ENCODE measurements at places on chromosomes 7 and 10.
A peak's percentile ranks its signal among the peaks of the same experiment; 100 is the strongest.

GRCh38 chr10:100913470-100913865 is 705 bp downstream of the SLF2 start:
- peak; percentile 10 for DNase-seq

GRCh38 chr10:124301736-124302135 is 117.0 kb downstream of the OAT start:
- no peak for DNase-seq

- peak; percentile 33 for DNase-seq
These were observed 3.2 kb upstream of the ZNF775 start for GRCh38 chr7:150375662-150376521.

GRCh38 chr10:6148251-6148701 is 54.5 kb upstream of the PFKFB3 start:
- DNase-seq, result peak; percentile 40

GRCh38 chr7:143896667-143897066 is 5.3 kb downstream of the TCAF1 start:
- DNase-seq, result no peak

GRCh38 chr7:142334236-142334635 is 76.4 kb upstream of the PRSS58 start:
- DNase-seq, result no peak

GRCh38 chr10:5040010-5040673 is 36.5 kb upstream of the AKR1C2 start:
- DNase-seq, result no peak

DNA sequence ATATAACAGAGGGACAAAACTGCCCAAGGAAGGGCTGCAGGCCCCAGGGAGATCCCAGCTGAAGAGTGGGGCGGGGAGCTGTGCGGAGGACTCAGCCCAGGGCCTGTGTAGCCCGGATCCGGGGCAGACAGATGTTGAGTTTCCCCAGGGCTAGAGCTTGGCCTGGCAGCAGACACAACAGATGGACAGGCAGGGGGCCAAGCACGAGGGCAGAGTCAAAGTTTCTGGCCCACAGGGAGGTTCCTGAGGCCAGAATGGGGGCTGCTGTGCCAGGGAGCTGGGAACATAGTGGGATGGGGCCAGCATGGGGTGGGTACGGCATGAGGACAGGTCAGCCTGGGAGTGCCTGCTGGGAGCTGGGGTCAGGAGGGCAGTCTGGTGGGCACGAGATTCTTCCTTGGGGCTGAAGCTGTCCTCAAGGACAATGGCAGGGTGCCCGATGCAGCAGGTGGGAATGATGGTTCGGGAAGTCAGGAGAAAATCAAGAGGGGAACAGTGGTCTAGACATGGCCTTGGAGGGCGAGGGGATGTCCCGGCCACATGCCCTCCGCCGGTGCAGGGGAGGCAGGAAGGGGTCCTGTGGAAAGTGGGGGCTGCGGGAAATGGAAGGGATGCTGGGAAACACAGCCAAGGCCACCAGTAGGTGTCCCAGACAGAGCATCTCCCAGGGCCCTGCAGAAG is 519.1 kb upstream of the FOXK1 start:
- no peak for DNase-seq

GRCh38 chr7:135210888-135211178 is 493 bp downstream of the WDR91 start:
- peak; percentile 22 for DNase-seq

DNA sequence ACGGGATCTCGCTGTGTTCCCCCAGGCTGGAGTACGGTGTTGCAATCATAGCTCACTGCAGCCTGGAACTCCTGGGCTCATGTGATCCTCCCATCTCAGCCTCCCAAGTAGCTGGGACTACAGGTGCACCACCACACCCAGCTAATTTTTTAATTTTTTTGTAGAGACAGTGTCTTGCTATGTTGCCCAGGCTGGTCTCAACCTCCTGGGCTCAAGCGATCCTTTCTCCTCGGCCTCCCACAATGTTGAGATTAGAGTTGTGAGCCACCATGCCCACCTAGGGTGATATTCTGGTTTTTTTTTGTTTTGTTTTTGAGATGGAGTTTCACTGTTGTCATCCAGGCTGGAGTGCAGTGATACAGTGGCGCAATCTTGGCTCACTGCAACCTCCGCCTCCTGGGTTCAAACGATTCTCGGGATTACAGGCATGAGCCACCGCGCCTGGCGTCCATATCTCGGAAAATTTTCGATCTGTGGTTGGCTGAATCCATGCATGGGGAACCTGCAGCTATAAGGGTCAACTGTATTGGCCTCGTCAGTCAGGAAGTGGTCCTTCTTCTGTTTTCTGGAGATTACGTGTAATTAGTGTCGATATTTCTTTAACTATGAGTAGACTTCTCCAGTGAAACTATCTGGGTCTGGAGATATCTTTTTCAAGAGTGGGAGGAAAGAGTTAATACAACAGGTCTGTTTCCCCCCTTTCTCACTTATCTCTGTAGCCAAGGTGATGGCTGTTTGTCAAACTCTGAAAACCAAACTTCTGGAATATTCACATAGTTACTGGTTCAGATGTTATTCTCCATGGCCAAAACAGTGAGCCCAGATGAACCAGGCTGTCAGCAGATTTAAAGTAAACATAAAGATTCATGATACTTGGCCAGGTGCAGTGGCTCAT is 21.0 kb upstream of the FIS1 start:
- DNase-seq, result no peak

DNA sequence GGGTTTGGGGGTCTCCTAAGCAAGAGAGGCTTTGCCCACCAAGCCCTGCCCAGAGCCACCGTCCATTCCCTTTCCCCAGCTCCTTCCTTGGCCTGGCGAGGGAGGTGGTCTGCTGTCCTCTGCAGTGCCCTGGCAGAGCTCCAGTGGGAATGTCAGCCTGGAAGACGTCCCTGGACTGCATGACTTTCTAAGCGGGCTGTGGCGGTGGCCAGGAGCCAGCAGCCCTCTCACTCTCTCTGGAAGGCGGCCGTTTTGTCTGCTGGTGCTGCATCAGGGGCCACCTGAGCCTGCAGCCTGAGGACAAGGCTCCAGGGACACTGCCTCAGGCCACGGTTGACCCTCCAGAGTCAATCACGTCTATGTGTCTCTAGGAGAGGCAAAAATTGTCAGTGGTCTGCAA is 271.0 kb downstream of the SKAP2 start:
- DNase-seq, result no peak

DNA sequence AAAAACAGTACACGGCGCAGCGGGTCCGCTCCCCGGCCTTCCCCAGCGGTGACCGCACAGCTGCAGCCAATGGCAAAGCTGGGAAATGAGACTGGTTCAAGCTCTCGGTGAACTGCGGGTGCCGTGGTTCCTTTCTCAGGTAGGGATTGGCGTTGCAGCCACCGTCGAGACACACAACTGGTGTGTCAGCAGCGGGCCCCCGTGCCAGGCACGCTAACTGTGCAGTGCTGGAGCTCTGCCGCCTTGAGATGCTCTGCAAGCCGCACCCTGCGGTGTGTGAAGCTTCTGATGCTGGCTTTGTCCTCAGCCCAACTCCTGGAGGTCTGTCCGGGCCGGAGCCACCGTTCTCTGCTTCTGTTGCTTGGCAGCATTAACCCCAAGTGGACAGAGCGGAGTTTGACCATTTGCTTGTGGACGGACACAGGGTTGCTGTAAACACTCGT is 20.6 kb upstream of the NKX6-2 start:
- no peak for DNase-seq

DNA sequence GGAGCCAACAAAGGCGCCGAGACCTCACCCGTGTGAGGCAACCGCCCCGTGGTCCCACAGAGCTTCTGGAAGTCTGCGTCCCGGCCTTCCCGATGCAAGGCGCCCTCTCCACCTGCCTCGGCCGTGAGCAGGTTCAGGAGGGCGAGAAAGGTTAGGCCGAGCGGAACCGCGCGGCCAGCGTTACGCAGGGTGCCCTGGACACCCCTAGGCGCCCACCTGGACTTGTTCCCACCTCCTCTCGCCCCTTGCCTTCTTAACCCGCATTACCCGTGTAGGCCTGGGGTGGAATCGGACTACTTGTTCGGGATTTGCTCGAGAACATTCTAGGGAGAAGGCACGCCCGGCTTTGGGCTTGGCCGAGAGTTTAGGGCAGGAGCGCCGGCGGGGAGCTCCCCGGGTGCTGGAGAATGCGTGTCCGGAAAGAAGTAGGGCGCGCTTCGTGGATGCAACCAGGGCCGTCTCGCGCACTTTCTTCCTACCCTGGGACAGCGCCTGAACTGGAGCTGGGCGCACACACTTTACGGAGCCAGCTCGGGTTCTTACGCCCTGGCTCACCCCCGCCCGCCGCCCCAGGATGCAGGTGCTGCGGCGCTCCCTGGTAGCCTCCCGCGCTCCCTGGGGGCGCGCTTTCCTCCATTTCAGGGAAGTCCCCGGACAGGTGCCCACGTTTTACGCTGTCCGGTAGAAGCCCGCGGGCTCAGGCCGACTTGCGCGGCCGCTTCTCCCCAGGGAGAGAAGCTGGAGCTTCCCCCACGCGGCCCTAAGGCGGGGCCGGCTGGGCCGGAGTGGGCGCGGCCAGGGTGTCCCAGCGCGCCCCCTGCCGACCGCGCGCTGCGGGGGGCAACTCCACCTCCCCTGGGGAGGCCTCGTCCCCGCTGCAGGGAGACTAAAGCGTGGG is 74.5 kb downstream of the INSIG1 start:
- peak; percentile 47 for DNase-seq

- no peak for DNase-seq
These were observed 262.3 kb downstream of the SORCS3 start for GRCh38 chr10:104903433-104903832.

DNA sequence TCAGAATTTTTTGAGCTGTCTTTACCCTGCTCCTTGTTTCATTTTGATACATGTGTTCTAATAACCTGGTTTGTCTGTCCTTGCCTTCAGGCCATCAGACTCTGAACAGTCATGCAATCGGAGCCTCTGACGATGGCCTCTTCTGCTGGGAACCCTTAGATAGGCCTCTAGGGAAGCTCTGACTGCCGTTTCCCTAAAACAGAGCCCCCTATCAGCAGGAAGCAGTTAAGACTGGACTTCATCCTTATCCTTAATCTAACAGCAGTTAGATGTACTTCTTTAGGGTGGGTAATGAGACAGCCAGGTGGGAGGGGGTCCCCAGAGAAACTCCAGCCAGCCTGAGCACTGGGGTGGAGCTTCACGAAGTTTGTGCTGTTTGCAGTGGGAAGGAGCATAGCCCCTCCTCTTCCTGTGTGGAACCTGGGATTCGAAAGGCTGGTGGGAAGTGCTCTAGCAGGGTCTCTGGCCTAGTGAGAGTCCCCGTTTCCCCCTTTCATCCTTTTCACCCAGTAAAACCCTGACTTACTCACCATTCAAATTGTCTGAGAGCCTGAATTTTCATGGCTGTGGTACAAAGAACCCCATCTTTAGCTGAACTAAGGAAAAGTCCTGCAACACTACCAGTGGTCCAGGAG is 28.4 kb upstream of the SORCS3 start:
- no peak for DNase-seq

GRCh38 chr7:45389073-45389872 is 184.9 kb upstream of the ADCY1 start:
- no peak for DNase-seq

GRCh38 chr10:70441161-70441894 is at the start of gene NODAL:
TSS of gene NODAL (minus strand) at chr10:70441681. CDS start at chr10:70441667, 14 bp downstream.
- DNase-seq, result no peak

DNA sequence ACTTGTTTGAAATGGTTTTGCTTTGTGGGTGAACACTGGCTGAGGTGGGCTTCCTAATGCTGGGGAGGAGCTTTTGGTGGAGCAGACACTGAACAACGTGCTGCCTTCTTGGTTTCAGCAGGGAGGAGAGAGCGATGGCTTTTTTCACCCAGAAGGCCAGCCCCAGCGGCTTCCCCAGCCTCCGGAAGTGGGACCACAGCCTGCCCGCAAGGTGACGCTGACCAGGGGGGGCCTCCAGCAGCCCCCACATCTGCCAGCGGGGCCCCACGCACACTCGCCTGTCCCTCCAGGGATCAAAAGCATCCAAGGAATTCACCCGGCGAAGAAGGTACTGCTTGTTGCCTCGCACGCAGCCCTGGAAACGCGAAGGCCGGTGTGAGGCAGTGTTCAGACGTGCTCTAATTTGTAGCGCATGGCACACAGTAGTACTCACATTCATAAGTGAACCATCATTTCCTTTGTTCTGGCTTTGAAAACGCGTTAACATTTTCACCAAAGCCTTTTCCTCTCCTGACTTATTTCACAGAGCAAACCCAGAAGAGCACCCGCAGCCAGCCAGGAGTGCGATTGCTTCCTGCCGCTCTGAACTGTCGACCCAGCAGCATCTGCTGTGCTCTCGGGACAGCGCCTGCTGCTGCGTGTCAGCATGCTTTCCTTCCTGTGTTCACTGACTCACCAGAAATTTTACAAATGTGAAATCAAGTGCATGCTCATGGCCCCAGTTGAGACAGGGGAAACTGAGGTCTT is 48.4 kb downstream of the SHH start:
- DNase-seq, result peak; percentile 81

DNA sequence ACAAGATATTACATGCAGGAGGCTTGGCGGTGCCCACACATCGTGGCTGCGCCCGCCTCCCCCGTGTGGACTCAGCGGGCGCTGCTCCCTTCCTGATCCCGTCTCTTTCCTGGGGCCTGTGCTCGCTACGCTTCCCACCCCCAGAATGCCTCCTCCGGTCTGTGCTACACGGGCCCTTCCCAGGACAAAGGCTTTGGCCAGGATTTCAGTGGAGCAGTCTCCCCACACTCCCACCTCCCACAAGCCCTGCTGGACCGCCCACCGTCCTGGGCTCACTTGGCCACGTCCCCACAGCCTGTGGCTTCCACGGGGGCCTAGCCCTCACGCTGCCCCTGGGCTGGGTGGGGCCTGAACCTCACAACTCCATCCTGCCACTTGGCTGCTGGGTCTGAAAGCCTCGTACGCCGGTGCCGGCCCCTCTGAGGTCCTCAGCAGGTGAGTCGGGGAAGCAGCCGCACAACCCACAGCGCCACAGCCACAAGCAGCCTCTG is 17.3 kb downstream of the CFAP46 start:
- DNase-seq, result no peak

DNA sequence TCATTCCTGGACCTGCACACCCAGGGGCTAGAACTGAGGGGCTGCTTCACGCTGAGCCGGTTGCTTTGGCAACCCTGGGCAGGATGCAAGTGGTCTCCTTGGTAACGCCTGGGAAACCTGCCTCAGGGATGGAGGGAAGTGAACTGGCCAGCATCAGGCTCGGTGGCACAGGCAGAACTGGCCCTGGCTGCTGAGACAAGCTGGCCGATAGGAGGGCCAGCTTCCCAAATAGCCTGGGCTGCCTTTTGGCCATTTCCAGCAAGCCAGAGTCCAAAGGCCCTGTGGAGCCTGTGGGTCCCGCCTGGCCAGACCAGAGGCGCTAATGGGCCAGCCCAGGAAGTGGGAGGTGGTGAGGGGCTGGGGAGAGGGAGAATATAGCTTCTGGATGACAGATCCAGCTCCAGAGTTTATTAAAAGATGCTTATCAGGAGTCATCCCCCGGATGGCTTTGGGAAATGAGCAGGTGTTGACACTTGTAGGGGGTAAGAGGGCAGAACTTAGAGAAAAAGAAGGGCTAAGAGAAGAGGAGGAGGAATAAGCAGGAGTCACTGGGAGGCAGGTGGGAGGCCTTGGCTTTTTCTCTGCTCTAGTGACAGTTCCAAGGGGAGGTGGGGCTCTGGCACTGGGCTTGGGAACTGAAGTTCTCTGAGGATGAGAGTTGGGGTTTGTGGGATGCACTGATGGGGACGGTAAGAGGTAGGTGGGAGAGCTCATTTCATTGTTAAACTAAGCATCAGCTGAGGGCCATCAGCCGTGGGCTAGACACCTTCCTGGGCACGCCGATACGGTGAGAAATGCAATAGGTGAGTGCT is 9.6 kb downstream of the NEURL1 start:
- no peak for DNase-seq
